ENCODE measurements at places on chromosomes 6 and 20.
A peak's percentile ranks its signal among the peaks of the same experiment; 100 is the strongest.

DNA sequence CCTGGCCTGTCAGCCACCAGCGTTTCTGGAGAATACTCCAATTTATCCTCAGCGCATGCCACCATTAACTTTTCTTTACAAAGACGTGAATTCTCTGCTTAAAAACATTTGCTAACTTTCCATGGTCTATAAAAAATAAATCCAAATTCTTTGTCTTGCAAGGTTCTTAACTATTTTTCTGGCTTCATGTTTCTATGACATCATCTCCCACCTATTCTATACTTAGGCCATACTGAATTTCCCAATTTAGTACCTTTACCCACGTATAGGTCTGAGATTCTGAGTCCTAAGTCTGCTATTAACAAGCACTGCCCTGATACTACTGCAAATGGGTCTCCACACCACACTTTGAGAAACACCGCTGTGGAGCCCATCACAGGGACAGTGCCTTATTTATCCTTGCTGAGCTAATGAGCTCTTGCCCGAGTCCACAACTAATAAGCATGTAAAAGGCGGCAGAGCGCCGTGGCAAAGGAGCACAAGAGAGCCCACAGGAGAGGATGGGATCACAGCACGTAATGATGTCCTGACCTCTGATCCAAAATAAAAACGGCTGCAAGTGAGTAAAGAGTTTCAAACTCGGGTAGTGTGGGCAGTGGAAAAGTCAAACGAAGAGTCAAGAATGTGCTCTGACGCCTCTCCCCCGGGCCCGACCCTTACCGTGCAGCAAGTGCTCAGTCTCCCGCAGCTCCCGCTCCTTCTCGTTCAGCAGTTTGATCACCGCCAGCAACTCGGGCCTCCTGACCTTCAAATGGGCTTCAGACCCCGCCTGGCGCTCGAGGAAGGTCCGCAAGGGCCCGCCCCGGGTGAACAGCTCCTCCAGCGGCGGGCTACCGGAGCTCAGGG, 519 bp downstream of the MTRF1L start:
- DNase-seq, result peak; percentile 27

DNA sequence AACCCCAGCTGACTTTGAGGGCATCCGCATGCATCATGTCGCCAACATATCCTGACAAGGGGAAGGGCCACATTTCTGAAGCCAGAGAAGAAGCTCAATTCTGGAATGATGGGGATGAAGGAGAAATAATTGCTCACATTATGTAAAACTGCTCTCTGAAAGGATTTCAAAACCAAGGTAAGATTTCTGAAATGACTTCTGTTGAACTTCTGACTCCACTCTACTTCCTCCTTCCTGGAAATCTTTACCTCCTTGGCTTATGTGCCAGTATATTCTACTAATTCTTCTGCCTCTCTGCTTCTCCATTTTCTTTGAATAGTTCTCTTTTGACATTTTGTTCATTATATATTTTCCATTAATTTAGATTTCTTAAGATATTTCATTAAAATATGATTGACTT, 31.9 kb downstream of the HLA-DPB1 start:
- no peak for DNase-seq

- DNase-seq, result no peak
Measured at GRCh38 chr20:3312940-3313682, 74.1 kb upstream of the SLC4A11 start.

- DNase-seq, result no peak
Measured at GRCh38 chr6:56370561-56371211, 123.3 kb upstream of the COL21A1 start.

- DNase-seq, result no peak
Measured at GRCh38 chr6:73421534-73421933, 26.9 kb downstream of the DDX43 start.

DNA sequence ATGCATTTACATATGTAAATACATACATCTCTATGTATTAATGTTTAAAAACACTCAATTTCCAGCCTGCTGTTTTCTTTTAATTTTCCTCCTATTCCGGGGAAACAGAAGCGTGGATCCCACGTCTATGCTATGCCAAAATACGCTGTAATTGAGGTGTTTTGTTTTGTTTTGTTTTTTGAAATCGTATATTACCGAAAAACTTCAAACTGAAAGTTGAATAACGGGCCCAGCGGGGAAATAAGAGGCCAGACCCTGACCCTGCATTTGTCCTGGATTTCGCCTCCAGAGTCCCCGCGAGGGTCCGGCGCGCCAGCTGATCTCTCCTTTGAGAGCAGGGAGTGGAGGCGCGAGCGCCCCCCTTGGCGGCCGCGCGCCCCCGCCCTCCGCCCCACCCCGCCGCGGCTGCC, 355 bp upstream of the BMP2 start:
- no peak for DNase-seq

- no peak for DNase-seq
Measured at GRCh38 chr6:93087606-93088005, 331.8 kb downstream of the EPHA7 start.

- DNase-seq, result no peak
Measured at GRCh38 chr6:45200510-45200909, 127.6 kb upstream of the RUNX2 start.

DNA sequence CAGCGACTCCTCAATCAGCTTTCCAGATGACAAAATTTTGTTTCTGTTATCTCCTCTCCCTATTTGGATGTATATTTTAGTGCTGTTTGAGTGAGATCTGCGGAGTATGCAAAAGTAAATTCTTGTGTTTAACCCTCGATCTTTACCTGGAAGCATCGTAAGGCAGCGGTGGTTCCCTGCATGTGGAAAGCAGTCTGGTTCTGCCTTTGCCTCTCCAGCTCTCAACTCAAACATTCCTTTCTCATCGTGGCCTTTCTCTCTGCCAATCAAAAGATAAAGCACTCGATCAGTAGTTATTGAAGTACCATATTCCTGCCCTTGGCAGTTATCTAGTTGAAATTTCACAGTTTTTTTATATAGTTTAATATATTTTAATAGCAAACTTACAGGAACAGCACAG, 44.0 kb upstream of the BTN3A2 start:
- no peak for DNase-seq

- DNase-seq, result no peak
Measured at GRCh38 chr6:169044381-169045230, 209.0 kb downstream of the THBS2 start.

DNA sequence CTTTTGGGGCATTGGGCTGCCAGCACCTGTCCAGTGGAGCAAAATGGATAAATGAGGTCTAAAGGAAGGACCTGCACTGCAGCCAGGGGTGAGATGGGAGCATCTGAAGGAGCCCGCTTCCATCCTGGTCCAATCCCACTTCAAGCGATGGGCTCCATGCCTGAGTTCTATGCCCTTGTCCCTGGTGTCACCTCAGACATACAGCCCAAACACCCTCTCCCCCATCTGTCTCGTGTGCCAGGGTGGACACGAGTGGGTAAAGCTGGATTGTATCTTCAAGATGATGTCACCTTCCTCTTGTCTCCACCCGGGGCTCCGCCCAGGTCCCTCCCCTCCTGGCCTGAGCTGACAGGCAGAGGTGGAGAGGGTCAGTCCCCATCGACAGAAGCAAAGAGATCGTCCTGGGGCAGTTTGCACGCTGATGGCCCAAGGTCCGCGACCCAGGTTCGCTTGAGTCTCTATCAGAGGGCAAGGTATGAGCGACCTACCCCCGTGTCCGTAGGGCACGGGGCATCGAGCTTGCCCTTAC, 544 bp downstream of the SMIM29 start:
- peak; percentile 62 for DNase-seq

DNA sequence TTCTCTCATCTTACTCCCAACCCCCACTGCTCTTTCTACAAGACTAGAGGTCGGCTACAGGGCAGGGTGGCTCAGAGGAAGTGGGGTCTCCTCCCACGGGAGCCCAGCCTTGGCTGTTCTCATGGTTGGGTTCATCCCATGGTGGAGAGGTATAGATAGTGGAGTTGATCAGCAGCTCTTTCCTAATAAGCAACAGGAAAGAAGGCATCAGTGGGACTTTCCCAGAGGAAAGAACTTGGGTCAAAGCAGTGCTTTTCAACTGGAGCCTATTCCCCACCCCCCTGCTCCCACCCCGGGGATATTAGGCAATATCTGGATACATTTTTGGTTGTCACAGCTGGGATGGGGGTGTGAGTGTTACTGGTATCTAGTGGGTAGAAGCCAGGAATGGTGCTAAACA, 200.9 kb downstream of the NFATC2 start:
- DNase-seq, result no peak

DNA sequence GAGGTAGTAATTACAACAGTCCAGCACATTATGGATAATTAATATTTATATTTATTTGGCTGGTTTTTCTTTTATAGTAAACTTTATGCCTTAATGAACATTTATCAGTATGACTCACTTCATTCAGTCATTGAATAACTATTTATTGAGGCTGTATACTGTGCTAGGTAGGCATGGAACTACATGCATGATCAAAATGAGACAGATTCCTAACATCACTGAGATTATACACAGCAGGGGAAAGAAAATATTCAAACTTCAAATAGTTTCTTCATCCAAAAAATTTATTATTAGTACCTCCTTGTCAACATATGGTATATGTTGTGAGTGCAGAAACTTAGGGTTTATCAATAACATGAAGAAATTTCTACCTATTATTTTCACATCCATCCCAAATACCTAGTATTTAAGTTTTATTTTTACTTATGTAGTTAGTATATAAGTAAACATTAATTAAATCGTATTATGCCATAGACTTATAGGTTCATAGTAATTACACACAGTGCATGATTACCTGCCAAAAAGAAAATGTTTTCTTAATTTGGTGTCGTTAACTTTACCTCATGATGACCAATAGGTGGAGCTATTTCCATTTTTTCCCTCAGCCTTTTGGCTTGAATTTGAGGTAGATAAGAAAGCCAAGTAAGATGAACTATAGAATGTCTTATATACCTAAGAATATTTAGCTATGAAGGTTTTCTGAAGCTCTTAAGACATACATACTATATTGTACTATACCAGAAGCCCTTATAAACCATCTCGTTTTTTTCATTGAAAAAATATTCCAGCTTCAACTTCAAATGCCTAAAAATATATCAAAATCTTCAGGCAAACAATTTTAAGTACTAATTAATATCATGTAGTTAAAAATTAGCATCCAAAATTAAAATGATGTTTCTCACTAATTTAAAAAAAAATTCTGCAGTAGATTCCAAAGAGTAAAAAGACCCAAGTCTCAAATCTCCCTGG, 12.5 kb upstream of the TMEM30A start:
- DNase-seq, result peak; percentile 72

DNA sequence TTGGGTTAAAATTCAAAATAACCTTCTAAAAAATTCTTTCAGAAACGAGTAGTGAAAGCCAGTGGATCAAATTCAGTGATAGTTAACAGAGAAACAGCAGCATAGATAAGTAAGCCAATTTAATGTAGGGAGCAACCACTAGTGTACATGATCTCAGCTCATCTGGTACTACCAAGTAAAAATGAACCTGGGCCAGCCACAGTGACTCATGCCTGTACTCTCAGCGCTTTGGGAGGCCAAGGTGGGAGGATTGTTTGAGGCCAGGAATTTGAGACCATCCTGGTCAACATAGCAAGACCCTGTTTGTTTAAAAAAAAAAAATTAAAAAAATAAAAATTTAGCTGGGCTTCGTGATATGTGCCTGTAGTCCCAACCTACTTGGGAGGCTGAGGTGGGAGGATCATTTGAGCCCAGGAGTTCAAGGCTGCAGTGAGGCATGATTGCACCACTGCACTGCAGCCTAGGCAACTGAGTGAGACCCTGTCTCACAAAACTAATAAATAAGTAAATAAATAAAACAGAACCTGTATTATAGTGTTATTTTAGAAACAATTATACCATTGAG, 32.4 kb downstream of the CBFA2T2 start:
- no peak for DNase-seq

DNA sequence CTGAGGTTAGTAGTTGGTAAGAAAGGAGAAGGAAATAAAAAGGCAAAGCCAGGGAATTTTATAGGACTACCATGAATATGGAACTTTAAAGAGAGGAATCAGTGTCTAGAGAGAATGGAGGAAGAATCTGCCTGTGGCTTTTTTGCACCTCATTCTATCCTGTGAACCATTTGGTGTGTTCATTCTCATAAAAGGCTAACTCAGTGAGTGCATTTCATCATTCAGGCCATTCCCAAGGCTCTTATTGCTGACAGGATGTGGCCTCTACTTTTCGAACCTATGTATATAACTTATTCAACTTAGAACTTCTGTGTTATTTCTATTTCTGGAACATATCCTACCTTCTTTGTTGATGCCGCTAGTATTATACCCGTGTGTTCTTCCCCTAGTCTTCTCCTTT, 27.1 kb downstream of the HSF2 start:
- DNase-seq, result no peak

GRCh38 chr20:23160536-23161243, 74.6 kb upstream of the CD93 start:
- no peak for DNase-seq

DNA sequence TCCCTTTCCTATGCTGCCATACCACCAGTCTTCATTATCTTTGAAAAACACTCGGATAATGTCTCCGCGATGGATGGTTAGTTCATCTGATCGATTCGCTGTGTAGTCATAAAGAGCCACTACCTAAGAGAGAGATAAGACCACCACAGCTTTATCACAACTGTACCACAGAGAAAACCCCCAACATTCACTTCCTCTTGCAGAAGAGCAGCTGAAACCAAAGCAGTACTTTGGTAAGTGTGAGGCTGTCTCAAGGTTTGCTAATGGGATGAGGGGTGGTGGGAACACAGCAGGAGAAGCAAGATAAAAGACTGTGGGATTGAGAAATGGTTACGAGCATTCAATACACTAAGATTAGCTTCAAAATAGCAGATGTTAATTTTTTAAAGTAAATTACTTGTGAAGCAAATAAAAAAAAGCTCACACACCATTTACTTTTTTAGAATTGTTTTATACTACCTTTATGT, 142.1 kb downstream of the MYB start:
- no peak for DNase-seq

DNA sequence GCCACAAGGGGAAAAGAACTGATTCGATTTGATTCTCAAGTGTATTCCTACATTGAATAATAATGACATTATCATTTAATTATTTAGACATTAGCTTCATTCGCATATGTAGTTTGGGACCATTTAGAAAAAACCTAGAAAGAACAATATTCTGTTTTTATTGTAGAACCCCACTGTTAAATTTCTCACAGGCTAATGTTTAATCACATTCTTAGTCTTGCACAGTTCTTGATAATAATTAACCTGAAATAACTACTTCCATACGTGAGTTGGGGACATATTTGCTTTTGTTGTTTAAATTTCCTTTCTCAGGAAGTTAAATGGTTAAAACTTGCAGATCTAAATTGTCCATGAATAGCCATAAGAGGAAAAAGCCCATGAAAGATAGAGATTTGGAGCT, 275.2 kb downstream of the TFAP2B start:
- no peak for DNase-seq

DNA sequence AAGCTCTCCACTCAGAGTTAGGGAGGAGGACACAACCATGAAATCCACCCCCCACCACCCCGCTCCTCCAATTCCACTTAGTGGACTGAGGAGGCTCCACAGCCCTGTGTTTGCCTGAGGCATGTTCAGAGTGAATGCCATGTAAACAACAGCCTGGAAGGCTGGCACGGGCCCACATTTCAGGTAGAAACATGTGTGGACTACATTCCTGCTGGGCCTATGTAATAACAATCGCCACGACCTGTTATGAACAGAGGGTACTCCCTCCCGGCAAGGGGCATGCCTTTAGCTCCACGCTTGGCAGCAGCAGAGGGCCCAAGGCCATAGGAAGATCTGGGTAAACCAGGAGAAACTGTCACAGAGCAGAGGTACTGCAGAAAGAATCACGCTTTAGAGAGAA, 65.5 kb downstream of the ISM1 start:
- DNase-seq, result no peak

Data from HAP-1 (cell line).